Fibroblast of mammary gland (primary cell): ENCODE measurements at places on chromosomes 2 and 18.

GRCh38 chr2:14933753-14934152 lies 301.2 kb downstream of the LRATD1 start:
- DNase-seq = no peak

DNA sequence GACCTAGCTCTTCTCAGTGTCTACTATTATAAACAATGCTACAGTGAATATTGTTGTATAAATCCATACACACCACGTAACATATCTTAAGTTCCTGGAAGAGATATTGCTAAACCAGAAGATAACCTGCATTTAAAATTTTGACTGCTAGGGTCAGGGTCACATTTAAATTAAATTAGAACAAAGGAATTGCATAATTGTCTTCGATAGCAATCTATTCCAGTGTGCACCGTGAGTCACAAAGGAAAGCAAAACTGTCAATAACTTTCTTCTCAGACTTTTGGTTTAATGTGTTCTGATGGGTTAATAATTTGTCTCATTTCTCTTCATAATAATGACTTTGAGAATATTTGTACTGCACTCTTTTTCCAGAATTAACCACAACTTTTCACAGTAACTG lies 4.2 kb downstream of the GEN1 start:
- DNase-seq = no peak

DNA sequence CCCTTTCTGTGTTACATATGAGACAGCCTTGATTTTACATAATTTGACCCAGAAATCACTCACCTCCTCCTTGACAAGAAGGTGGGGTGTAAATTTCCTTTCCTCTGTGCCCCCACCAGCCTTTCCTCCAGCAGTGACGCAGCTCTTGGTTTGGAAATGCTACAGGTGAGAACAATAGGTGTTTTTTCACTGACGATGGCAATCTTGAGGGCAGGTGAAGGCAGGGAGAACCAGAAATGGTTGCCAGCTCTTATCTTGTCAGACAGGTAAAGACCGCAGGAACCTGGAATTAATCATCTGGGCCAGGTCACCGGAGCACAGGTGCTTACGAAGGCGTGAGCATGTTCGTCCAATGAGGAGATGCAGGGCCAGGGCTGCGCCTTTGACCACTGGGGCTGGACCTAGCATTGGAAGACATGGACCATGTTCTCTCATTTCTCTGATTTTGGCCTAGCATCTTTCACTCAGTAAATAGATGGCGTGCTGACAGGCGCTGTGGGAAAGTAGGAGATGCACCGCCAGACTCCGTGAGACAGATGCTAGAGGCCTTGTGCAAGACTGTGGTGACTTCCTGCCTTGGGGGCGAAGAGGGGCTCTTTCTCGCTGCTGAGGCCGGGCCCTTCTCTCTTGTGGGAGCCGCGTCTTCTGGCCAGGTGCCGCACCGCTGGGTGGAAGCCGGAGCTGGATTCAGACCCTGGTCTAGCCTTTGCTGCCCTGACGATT lies 4.0 kb downstream of the CIDEA start:
- DNase-seq = no peak

- DNase-seq = peak; percentile 12
These were observed 493.6 kb downstream of the NYAP2 start for GRCh38 chr2:225893151-225893550.

DNA sequence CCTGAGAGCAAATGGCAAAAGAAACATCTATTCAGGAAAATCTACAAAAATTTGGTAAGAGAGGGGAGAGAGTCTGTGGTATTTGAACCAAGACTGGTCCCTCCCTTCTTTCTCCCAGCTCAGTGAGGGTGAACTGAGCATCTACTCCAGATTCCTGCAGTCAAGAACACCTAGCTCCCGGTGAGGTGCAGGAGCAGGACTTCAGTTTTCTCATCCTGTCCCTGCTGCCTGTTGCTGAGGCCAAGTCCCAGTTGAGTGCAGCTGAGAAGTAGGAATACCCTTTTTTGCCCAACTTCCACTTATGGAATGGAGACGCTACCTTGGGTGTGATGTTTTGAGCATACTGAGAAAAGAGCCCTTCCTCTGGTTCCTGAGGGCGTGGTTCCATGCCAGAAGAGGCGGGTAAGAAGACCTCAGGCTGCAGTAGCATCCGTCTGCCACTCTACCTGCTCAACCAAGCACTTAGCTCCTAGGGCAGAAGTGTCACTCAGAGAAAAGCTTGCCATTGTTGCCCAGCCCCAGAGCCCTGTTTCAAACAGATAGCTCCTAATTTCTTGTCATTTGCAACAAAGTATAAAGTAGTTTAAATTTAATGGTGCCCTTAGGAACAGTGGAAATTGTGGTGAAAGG lies 112.9 kb downstream of the SOS1 start:
- no peak for DNase-seq

- DNase-seq = no peak
These were observed 17.3 kb downstream of the TWIST2 start for GRCh38 chr2:238865015-238865719.

DNA sequence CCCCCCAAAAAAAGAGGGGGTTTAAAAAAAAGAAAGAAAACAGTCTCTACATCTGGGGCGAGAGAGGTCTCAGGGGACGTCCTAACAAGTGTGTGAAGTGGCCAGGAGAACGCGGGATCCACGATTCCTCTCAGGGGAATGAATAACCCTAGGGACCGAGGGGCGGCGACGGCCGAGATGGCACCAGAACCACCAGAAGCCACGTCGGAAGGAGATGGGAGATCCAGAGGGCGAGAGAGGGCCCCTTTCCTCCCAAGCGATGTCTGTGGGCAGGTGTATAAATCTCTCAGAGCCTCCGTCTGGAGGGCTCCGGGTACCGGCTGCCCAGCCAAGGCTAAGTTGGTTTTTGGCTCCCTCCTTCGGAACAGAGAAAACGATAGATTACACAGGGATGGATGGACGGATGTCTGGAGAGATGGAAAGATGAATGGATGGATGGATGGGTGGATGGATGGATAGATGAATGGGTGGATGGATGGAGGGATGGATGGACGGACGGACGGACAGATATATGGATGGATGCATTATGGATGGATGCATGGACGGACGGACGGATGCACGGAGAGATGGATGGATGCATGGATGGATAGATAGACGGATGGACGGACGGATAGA lies 1.7 kb downstream of the EPHA4 start:
- DNase-seq = peak; percentile 31

DNA sequence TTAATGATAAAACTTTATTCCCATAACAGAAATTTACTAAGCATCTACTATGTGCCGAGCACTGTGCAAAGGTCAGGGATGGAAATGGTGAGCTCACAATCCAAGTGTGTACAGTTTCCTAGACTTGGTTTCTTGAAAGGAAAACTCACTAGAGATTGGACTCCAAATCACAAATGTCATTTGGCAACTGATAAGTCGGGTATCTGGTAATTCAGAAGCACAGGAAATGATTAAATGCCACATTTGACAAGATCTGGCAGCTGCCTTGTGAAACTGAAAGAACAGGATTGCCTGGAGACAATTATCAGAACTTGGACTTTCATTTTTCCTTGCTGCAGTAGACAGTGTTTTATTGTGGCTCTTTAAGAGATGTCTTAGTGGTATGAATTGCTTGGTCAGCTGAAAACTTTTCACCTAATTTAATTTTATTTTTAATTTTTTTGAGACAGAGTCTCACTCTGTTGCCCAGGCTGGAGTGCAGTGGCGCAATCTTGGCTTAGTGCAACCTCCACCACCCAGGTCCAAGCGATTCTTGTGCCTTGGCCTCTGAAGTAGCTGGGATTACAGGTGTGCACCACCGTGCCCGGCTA lies 19.2 kb downstream of the ITGA6 start:
- no peak for DNase-seq

DNA sequence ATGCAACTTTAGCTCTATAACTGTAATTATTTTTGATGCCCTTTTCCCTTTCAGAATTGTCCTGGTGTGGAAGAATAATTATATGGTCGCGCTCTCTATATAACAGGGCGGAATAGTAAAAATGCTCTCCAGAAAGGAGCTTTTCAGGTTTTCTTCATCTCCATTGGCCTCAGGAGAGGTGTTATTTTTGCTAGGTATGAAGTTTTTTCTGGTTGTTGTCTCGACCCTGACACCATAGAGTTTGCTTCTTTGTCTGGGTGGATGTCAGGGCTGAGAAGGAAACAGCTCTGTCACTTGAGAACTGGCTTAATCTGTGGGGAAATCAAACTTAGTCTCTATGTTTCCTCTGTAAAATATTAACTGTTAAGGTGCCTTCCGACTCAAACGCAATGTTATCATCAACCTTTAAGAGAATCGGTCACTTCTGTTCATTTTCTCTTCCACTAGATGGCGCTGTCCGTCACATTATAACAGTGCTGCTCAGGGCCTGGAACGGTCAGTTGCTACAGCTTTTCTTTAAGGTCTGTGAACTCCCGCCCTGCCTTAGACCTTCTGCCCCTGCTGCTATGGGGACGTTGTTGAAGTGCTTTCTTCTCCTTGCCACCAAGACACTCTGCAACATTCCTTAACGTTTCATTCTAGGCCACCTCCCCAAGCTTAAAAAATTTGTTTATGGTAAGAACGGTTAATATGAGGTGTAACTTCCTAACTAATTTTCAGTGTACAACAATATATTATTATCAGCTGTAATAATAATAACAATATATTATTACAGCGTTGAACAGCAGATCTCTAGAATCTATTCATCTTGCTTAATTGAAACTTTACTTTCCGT lies 23.8 kb upstream of the SERPINB12 start:
- peak; percentile 78 for DNase-seq

GRCh38 chr18:38843291-38843690 lies 1277.7 kb upstream of the CELF4 start:
- no peak for DNase-seq

GRCh38 chr2:169759987-169760386 lies 26.4 kb downstream of the KLHL23 start:
- no peak for DNase-seq

- no peak for DNase-seq
These were observed 472.0 kb downstream of the DCDC2C start for GRCh38 chr2:4175343-4175742.

GRCh38 chr2:100807707-100808106 lies 12.2 kb upstream of the NPAS2 start:
- DNase-seq = no peak

- DNase-seq = peak; percentile 10
These were observed 57.3 kb upstream of the TANK start for GRCh38 chr2:161102770-161103450.

DNA sequence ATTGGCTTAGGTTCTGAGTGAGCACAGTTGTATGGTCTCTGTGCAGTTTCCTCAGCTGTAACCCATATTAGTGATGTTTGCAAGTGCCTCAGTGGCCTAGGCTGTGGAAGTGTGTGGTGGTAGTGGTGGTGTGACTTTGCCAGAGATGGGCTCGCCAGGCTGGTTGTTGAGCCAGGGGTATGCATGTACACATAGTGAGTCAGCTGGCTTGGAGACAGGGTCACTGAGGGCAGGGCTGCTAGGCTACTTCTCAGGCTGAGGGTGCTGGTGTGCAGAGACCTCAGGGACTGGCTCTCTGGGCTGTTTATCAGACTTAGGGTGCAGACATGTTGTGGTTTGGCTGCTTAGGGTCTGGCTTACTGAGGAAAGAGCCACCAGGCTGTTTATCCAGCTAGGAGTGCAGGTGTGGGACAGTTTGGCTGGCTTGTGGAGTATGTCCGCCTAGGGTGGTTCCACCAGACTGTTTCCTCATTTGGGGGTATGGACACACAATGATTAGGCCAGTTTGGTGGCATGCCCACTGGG lies 15.0 kb downstream of the APLF start:
- peak; percentile 31 for DNase-seq

- DNase-seq = peak; percentile 70
These were observed 137.6 kb downstream of the MYO1B start for GRCh38 chr2:191382801-191383200.

- DNase-seq = no peak
These were observed 49.1 kb upstream of the CABYR start for GRCh38 chr18:24089515-24090337.

- DNase-seq = no peak
These were observed 33.1 kb downstream of the NETO1 start for GRCh38 chr18:72834731-72835130.

DNA sequence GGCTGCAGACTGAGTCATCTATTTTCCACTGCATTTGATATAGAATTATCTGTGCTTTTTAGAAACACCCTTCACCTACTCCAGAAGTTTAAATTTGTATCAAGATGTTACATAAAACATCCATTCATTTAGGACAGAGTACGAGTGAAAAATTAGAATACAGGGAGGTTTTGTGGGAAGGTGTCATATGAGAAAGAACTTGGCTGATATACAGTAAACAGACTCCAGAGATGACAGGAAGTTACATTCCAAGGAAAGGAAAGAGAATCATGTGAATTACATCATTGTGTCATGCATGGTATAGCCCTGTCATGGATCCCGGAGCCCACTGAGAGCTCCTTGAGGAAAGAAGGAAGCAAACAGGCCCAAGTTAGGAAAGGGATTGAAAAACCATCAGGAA lies 341.5 kb upstream of the PKDCC start:
- DNase-seq = no peak

- no peak for DNase-seq
These were observed 28.0 kb downstream of the ST6GAL2 start for GRCh38 chr2:106857882-106858478.

DNA sequence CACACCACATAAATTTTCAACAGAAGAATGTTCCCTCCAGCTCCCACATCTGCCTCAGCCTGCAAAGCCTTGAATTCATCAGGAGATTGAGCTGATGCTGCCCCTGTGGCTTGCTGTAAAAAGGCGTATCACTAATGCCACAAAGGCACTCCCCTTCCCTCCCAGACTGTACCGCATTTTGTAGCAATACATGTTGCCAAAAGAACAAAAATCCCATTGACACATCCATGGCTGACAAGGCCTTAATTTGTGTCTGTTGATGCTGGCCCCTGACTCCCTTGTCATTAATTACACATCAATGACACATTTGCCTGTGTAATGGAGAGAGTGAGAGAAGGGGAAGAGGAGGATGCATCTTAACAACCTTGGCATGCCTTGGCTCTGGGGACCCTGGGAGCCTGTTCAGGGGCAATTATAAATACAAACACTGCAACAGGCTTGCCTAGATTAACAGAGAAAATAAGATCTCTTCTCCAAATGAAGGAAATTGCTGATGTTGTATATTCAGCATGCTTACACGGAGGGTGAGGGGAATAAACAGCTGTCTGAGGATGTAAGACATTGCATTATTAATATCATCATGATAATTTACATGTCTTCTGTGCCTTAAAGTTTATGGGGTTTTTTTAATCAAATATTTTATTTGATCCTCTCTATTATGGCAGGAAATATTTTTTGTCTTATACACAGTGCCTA lies 264.0 kb downstream of the SUCLG1 start:
- no peak for DNase-seq

- no peak for DNase-seq
These were observed 46.8 kb upstream of the DNMT3A start for GRCh38 chr2:25388491-25388890.

GRCh38 chr2:39990335-39990900 lies 211.4 kb upstream of the THUMPD2 start:
- DNase-seq = peak; percentile 45

- DNase-seq = peak; percentile 81
These were observed 113.6 kb downstream of the DIS3L2 start for GRCh38 chr2:232075080-232075479.

DNA sequence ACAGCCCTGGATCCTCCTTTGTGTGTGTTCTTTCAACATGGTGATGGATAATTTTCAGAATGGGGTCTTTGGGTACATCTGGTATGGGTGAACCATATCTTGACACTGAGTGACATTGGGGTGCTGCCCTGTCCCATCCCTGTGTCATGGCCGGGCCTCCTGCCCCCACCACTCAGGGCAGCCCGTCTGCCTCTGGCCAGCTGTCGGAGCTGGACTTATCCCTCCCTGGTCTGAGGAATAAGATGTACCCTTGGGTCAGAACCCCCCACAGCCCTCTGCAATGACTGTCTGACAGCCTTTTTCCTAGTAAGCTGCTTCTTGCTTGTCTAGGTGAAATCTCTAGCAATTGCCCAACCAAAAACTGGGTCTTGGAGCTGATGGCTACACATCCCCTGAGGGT lies 142.9 kb downstream of the SH3RF3 start:
- DNase-seq = no peak

- DNase-seq = no peak
These were observed 1.1 kb upstream of the B3GNT2 start for GRCh38 chr2:62194558-62195420.
